IMR-90 (cell line): ENCODE measurements at places on chromosomes 4 and X. TPM values are rescaled to one million over a fixed set of nuclear protein-coding genes. Genes with fewer than 3 reads are reported as not detected.

CFAP47 gene
- total RNA-seq: under 0.01 TPM in 1 of 2 replicates, not detected in the other

MGARP gene
- 35.0 and 44.4 TPM in 2 replicates for total RNA-seq

OCIAD2 gene
- total RNA-seq: 16.5 and 19.2 TPM in 2 replicates

ARR3 gene
- total RNA-seq: not detected in 2 replicates

TRIM75 gene
- not detected in 2 replicates for total RNA-seq

NLRP2B gene
- not detected in 2 replicates for total RNA-seq

CENPI gene
- total RNA-seq: 24.2 and 25.8 TPM in 2 replicates

TRIM61 gene
- 4.2 and 4.7 TPM in 2 replicates for total RNA-seq

TCEAL6 gene
- total RNA-seq: not detected in 2 replicates

UGT2B10 gene
- total RNA-seq: not detected in 2 replicates

DIPK2B gene
- not detected in 2 replicates for total RNA-seq

ATOH1 gene
- not detected in 2 replicates for total RNA-seq

SYTL4 gene
- 2.3 and 3.1 TPM in 2 replicates for total RNA-seq

PLAC1 gene
- total RNA-seq: 0.28 and 0.36 TPM in 2 replicates

GRK4 gene
- 1.6 and 1.7 TPM in 2 replicates for total RNA-seq

PPEF2 gene
- total RNA-seq: not detected in 2 replicates

THAP9 gene
- 2.9 and 4.2 TPM in 2 replicates for total RNA-seq

MAGEA2B gene
- not detected in 2 replicates for total RNA-seq

AKAP4 gene
- not detected in 2 replicates for total RNA-seq

PSAPL1 gene
- not detected in 2 replicates for total RNA-seq
